ENCODE measurements at places on chromosomes 6 and 20. TPM values are rescaled to one million over a fixed set of nuclear protein-coding genes. Genes with fewer than 3 reads are reported as not detected.

DDO gene
- total RNA-seq = 0.39 TPM

CNR1 gene
- total RNA-seq = 0.13 TPM

FAM83B gene
- not detected for total RNA-seq

IRF4 gene
- 0.72 TPM for total RNA-seq

NKAPL gene
- total RNA-seq = not detected

DNA sequence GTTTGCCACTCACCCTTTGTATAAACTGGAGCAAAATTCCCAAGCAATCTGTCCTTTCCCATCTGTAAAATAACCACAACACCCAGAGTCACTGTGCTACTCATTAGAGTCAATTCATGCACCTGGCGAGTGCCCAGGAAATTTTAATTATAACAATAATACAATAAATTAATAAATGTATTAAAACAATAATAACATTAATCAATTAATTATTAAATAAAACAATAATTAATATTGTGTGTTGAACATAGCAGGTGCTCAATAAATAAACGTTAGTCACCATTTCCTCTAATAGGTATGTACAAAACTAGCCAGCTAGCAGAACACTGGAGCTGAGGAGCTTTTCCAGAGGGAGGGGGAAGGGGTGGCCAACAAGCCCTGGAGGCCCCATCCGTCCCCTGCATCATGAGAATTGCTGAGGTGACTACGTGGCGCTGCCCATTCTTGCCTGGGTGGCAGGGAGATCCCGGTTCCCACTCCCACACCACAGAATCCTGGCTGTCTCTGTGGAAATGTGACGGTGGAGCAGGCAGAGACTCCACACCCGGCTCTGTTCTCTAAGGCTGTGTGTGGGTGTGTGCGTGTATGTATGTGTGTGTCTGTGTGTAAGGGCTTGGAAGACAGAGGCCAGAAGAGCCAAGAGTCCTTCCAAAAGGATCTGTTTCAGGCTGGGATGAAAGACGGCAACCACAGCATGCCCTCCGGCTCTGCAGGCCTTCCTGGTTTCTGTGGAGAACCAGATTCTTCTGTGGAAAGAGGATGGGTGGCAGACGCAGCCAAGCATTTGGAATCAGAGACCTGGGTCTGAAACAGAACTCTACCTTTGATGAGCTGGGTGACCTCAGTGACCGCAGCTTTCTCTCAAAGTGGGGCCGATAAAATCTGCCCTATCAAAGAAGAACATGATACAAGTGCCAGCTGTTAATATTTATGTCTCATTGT lies 18.8 kb upstream of the EZR start:
- H3K27me3 ChIP-seq = no peaks in the 10 kb centered on the region
- H3K36me3 ChIP-seq = no peaks in the 10 kb centered on the region
- DNase-seq = no peak
- H3K4me1 ChIP-seq = 0 out of 2 replicates have a peak, but pooled peaks cover 3% of the 10 kb centered on the region
- H3K4me3 ChIP-seq = no peak overlapping the region

GRCh38 chr20:33267701-33268100 lies 15.3 kb upstream of the BPIFB1 start:
- H3K4me3 ChIP-seq = no peak overlapping the region
- peaks cover 5% of the 10 kb centered on the region for H3K27me3 ChIP-seq
- no peaks in the 10 kb centered on the region for H3K36me3 ChIP-seq
- DNase-seq = no peak
- no peak overlapping the region for H3K27ac ChIP-seq

GRCh38 chr6:166005401-166005943 lies 162.2 kb downstream of the TBXT start:
- peaks cover 16% of the 10 kb centered on the region for H3K27me3 ChIP-seq
- peaks cover 10% of the 10 kb centered on the region for H3K4me1 ChIP-seq
- no peaks in the 10 kb centered on the region for H3K36me3 ChIP-seq

GRCh38 chr6:107698146-107698545 lies 126.0 kb downstream of the SCML4 start:
- H3K27ac ChIP-seq = no peak overlapping the region
- no peaks in the 10 kb centered on the region for H3K36me3 ChIP-seq
- peaks cover 17% of the 10 kb centered on the region for H3K27me3 ChIP-seq
- H3K4me3 ChIP-seq = no peak overlapping the region

GRCh38 chr20:24798930-24799705 lies 150.0 kb upstream of the CST7 start:
- H3K27ac ChIP-seq = no peak overlapping the region
- no peaks in the 10 kb centered on the region for H3K4me1 ChIP-seq
- H3K27me3 ChIP-seq = peaks cover 3% of the 10 kb centered on the region

DNA sequence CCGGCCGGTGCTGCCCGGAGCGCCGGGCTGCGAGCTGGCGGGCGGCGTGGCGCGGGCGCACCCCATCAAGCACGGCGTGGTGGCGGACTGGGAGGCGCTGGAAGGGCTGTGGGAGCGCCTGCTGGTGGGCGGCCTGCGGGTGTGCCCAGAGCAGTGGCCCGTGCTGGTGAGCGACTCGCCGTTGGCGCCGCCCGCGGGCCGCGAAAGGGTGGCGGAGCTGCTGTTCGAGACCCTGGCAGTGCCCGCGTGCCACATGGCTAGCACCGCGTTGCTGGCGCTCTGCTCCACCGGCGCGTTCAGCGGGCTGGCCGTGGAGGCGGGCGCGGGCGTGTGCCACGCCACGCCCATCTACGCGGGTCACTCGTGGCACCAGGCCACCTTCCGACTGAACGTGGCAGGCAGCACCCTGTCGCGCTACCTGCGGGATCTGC lies 517 bp downstream of the ACTL10 start:
- H3K36me3 ChIP-seq = no peaks in the 10 kb centered on the region
- no peaks in the 10 kb centered on the region for H3K27me3 ChIP-seq
- no peak overlapping the region for H3K27ac ChIP-seq
- peak overlapping the region; percentile 7 for H3K4me3 ChIP-seq
- H3K4me1 ChIP-seq = peaks cover 14% of the 10 kb centered on the region
- DNase-seq = no peak

GRCh38 chr20:23116311-23117089 lies 30.4 kb upstream of the CD93 start:
- no peaks in the 10 kb centered on the region for H3K4me1 ChIP-seq
- no peak overlapping the region for H3K4me3 ChIP-seq
- no peaks in the 10 kb centered on the region for H3K27me3 ChIP-seq
- DNase-seq = no peak
- H3K36me3 ChIP-seq = no peaks in the 10 kb centered on the region
